ENCODE measurements at places on chromosomes 7 and 10. TPM values are rescaled to one million over a fixed set of nuclear protein-coding genes. Genes with fewer than 3 reads are reported as not detected.

DNA sequence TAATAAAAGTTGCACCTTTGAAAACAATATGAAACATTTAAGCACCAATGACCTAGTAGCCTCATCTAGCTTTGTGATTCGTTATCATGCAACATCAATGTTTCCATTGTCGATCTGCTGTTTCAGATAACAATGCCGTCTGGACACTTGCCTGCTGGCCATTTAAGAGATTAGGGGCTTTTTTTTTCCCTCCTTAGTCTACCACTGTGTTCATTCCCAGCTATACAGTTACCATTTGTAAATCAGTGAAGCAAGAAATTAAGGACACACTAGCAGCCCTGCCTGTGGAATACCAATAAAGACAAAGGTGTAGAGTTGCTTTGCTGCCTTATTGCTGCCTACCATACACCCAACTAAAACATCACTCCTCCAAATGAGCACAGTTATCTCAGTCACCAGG is 37.6 kb upstream of the MYO3A start:
- DNase-seq = no peak

DNA sequence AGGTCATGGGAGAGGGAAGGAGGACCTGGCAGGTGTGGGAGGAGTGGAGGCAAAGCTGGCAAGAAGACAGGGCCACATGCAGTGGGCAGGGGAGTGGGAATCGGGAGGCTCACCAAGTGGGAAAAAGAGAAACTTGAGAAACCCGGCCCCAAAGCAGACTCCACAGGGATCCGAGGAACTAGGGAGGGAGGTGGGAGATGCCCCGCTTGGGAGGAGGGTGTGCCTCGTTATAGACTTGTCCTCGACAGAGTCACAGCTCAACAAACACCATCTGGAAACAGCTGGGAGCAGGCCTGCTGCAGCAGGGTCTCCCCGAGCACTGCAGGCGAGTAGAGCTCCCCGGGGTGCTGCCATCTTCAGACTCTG is 54.8 kb downstream of the MKI67 start:
- DNase-seq = no peak

GRCh38 chr7:159036916-159037605 is 107.6 kb downstream of the VIPR2 start:
- peak; percentile 44 for DNase-seq

DNA sequence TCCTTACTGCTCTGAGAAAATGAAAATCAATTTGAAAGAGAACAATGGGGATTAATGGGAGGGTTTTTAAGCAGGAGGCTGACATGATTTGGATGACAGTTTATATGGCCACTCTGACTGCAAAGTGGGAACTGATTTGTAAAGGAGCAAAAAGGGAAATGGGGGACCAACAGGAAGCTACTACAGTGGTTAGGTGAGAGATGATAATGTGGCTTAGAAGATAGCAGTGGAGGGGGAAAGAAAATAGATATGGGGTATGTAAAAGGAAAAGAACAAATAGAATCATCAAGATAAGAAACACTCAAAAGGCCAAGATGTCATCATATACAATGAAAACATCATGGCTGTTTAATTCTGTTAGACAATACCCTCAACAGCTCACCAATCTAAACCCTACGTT is 177.5 kb downstream of the ANK3 start:
- DNase-seq = no peak

GRCh38 chr7:26642416-26642815 is 222.0 kb downstream of the SKAP2 start:
- DNase-seq = no peak

- DNase-seq = no peak
Observed at GRCh38 chr7:84612981-84613681, 418.5 kb upstream of the SEMA3A start.

SFTPA2 gene
- total RNA-seq = not detected

TMEM139 gene
- total RNA-seq = 4.7 TPM

Measured in right cardiac atrium (tissue), 5 donors.